ENCODE measurements at places on chromosomes 4 and X. TPM values are rescaled to one million over a fixed set of nuclear protein-coding genes. Genes with fewer than 3 reads are reported as not detected.

Gene RAB9B
- total RNA-seq, result 6.5 TPM

Gene IL2
- total RNA-seq, result 0.99 TPM

Gene RHOH
- 7.7 TPM for total RNA-seq

Gene MED12
- 71.4 TPM for total RNA-seq

Gene RHOXF1
- total RNA-seq, result not detected

Gene TRIM60
- total RNA-seq, result not detected

Gene CXorf65
- total RNA-seq, result not detected

Gene PAK3
- total RNA-seq, result 7.6 TPM

Gene SULT1B1
- total RNA-seq, result 1.1 TPM

Gene PDZD4
- 10.6 TPM for total RNA-seq

- DNase-seq, result no peak
Measured at GRCh38 chr4:90904021-90904420, 776.8 kb downstream of the CCSER1 start.

GRCh38 chr4:144989306-144989705 lies 108.7 kb downstream of the ANAPC10 start:
- no peak for DNase-seq

- DNase-seq, result no peak
Measured at GRCh38 chr4:98530572-98530971, 127.8 kb downstream of the TSPAN5 start.

- DNase-seq, result peak; percentile 46
Measured at GRCh38 chrX:112642349-112642748, 37.4 kb downstream of the LHFPL1 start.

DNA sequence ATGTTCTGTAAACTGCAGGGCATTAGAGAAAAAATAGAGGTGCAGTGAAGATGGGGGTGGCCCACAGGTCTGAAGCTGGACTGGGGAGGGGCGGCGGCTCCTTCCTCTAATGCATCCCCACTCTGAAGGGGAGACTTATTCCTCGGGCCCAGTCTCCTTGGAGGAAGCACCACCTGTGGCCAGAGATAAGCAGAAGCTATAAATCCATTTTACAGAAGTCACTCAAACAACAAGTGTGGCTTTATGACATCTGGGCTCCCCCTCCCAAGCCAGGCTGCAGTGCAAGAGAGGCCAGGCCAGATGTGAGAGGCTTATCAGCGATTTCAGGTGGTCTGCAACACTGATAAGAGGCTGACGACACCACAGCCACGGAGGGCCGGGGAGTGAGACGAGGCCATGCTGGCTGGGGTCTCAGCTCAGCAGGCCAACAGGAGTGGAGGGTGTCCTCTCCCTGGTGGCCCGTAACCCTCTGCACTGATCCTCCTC lies 15.8 kb downstream of the CYTL1 start:
- DNase-seq, result no peak

DNA sequence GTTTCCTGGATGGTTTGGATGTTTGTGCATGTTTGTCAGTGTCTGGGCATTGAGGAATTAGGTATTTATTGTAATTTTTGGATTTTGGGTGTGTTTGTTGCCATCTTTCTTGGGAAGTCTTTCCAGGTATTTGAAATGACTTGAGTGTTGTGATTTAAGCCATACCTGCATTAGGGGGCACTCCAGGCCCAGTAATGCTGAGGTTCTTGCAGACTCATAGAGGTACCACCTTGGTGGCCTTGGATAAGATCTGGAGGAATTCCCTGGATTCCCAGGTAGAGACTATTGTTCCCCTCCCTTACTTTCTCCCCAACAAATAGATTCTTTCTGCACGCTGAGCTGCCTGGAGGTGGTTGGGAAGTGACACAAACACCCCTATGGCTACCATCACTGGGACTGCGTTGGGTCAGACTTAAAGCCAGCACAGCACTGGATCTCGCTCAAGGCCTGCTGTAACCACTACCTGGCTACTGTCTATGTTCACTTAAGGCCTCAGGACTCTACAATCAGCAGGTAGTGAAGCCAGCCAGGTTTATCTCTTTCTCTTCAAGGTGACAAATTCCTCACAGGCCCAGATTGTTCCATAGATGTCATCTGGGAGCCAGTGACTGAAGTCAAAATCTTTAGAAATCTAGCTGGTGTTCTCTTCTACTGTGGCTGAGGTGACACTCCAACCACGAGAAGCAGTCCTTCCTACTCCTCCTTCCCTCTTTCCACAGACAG lies 643.6 kb downstream of the PDHA2 start:
- no peak for DNase-seq

DNA sequence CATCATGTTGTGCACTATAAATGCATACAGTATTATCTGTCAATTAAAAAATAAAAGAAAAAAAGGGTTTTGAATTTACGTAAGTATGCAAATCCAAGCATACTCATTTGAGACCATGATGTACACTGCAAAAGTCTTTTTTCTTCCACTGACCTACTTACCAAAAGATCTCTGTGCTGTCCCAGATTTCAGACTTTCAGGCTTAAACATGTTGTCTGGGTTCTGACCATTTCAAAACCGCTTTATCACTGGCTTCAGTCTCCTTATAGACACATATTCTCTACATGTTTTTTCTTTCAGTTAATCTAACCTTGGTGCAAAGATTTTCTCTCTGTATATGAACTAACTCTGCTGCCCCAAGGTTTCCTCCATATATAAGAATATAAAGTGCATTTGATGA lies 58.6 kb upstream of the CXCL8 start:
- no peak for DNase-seq

DNA sequence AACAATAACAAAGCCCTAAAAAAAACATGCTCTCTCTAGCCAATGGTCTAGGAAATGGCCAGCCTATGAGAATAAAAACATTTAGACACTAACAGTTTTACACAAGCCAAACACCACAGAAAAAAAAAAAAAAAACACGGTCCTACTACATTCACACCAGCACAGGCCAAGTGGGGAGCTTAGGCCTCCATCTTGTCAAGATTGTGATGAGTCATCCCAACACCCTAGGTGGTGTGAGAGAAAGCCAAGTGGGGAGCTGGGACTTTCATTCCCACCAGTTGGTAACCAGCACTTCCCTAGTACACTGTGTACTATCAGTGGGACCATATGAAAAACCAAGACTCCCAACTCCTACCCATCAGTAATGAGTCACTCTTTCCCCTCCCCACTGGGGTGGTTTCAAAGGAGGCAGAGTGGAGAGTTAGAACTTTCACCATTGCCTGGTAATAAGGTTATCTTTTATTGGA lies 95.6 kb downstream of the ADAMTS3 start:
- no peak for DNase-seq

DNA sequence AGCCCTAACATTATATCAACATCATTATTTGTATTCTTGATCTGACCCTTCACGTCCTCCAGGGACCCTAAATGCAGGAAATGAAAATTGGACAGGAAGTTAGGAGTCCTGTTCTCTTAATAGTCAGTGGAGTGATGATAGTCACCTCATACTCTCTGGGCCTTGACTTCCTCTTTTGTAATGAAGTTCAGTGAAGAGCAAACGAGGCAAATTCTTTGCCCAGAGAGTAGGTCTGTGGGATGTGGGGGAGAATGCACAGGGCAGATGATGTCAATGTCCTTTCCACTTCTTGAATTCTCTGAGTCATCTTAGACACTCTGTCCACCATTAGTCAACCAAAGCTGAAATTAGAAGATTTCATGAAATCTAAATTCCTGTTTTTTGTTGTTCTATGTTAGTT lies 17.1 kb upstream of the GPRIN3 start:
- no peak for DNase-seq

DNA sequence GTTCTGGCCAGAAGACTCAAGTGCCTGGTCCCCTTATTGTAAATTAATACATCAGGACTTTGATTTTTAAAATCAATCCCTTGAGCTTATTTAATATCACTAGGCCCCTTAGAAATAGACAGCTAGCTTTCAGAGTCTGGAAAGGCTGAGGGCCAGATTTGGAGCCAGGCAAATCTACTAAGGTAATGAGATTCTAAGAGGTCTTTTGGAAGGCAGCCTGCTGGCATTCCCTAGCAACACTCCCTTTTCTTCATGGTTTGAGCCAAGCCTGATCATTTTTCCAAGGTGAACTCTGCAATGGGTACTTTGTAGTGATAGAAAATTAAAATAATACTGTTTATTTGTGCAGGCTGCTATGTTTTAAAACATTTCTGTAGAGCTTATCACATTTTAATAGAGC lies 378.5 kb downstream of the FAT4 start:
- no peak for DNase-seq

DNA sequence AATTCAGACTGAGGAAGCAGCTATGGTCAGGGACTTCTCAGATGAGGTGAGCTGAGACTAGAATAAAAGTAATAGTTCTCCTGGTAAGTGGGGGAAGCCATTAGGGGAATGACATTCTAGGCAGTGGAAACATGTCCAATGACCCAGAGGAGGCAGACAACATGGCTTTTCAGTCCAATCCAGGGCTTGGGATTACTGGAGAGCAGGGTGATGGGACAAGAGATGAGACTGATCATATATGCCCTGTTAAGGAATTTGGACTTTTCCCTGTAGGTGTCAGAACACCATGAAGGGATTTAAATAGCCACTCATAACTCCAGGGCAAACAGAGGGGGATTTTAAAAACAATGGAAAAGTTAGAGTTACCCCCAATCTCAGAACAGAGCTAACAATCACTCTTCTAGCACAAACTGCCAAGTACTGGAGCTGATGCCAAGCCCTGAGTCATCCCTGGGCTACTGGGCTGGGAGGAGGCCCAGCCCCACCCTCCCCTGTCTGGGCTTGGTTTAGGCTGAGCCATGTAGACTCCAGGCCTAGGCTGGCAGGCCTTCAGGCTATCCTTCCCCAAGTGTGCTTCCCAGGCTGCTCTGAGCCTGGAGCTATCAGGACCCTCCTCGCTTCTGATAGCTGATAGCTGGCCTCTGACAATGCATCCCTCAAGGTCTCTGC lies 22.7 kb upstream of the MSN start:
- peak; percentile 82 for DNase-seq

GRCh38 chr4:84582302-84582987 lies 482 bp upstream of the CDS1 start:
- peak; percentile 93 for DNase-seq

DNA sequence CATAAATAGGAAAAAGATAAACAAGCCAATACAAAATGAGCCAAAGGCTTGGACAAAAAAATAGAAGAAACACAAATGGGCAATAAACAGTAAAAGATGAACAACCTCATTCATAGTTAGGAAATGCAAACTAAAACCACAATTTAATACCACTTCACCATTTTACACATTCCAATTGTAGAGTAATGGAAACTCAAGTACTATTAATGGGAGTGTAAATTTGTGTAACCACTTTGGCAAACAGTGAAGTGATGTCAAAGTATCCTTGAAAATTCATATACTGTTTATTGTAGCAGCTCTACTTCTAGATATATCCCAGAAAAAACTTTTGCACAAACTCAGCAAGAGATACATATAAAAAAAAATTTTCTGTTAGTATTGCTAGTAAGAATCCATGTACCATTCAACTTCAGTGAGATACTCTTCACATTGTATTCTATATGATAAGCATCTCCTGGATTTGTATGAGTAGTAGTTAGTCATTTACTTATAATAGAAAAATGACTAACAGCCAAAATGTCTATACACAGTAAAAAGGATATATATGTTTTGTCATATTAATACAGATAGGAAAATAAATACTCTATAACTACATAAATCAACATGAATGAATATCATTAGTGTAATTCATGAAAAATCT lies 229.8 kb downstream of the DKK2 start:
- no peak for DNase-seq

- DNase-seq, result no peak
Measured at GRCh38 chrX:69229436-69229835, 64.2 kb upstream of the PJA1 start.

DNA sequence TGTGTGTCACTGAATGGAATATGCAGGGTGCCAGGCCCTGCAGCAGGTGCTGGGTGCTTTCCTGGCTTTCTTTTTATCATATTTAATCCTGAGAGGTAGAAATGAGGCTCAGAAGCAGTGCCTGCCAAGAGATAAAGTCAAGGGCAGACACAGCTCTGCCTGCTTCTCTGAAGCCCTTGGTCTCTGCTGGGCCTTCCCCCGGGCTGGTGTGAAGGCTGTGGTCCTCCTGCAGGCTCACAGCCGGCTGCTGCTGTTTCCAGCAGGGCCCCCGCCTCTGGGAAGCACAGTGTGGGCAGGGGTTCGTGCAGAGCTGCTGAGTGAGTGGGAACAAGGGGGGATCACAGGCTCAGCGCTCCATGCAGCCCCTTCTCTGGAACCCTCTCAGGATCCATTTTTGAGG lies 49.6 kb downstream of the TBC1D14 start:
- DNase-seq, result no peak

- DNase-seq, result no peak
Measured at GRCh38 chr4:36269101-36269500, 12.3 kb upstream of the DTHD1 start.

DNA sequence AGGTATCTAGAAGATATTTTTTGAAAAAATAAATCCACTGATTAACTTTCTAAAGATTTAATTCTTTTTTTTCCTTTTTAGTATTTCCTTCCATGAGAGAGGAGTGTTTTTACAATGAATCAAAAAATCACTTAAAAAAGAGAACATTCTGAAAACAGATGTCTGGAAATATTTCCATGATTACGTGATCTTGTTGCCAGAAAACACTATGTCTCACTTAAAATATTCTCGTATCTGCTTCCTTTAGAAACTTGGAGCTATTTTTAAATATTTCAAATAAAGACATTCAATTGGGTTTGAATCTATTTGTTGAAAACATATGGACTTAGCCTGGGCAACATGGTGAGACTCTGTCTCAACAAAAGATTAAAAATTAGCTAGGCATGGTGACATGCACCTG lies 232.8 kb upstream of the RASGEF1B start:
- no peak for DNase-seq

GRCh38 chr4:44722001-44722400 lies 4.4 kb downstream of the GNPDA2 start:
- DNase-seq, result no peak

DNA sequence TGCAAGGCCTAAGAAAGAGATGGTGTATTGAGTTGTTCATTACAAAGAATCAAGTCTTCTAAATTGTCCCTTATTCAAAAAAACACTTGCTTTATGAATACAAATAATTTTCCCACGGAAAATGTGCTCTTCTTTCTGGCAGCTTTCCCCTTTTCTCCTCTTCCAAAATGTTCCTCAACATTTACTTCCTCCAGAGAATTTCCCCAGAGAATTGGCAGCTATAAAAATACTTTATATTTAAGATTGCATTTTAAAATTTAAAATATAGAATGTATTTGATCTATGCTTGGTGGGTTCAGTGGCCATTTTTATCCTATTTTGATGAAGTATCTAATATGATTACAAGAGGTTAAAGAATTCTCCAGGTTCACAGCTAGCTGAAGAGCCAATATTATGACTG lies 521.0 kb downstream of the IQCM start:
- no peak for DNase-seq

GRCh38 chr4:15037923-15038541 lies 35.8 kb downstream of the CPEB2 start:
- DNase-seq, result no peak

DNA sequence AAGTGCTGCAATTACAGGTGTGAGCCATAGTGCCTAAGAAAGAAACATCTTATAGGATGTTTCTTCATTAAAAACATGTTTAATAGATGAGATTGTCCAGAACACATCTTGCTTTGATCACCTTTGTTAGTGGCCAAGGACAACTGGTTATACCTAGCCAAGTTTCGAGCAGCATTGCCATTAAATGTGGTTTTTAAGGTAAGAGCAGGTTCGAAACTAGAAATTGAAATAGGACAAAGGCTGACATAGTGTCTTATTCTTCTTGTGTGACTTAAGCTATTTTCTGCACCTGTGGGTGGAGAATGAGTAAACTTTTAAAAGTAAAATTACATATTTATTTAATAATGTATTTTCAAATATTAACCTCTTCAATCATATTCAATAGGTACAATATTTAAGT lies 59.0 kb downstream of the RBPJ start:
- no peak for DNase-seq

- no peak for DNase-seq
Measured at GRCh38 chr4:16384576-16384975, 158.3 kb upstream of the TAPT1 start.

- DNase-seq, result no peak
Measured at GRCh38 chrX:127568691-127569090, 483.5 kb downstream of the ACTRT1 start.

All from ureter (tissue), 1 donor.